IPS DF 6.9 (cell line): ENCODE measurements at places on chromosomes 1 and 21.

- no peak for DNase-seq
Observed at GRCh38 chr1:47655521-47656300, 217.9 kb downstream of the FOXD2 start.

GRCh38 chr1:45545553-45546310 lies 4.9 kb upstream of the AKR1A1 start:
- DNase-seq = no peak

- no peak for DNase-seq
Observed at GRCh38 chr1:15362737-15363128, 47.0 kb upstream of the EFHD2 start.

- no peak for DNase-seq
Observed at GRCh38 chr1:9394010-9394409, 101.3 kb downstream of the SPSB1 start.

DNA sequence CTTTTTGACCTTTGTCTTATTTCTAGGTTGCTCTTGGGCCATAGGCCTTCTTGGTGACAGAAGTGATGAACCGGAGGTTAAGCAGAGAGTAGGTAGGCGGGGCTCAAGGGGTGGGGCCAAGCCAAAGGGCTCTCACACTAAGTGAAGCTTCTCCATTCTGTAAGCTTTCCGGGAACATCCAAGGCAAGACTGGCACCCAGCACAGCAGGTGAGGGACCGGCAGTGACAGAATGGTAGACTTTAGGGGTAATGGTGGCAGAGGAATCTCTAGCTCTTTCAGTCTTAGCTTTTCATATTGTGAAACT lies at the start of gene TNFAIP8L2:
Gene TNFAIP8L2, plus strand, starts transcription at position 135 of the 305 bp plus-strand sequence. CDS start 2,049 bp downstream, outside the sequence.
- DNase-seq = no peak

GRCh38 chr1:76247261-76247852 lies 172.8 kb downstream of the ST6GALNAC3 start:
- no peak for DNase-seq

- no peak for DNase-seq
Observed at GRCh38 chr1:56017336-56017735, 562.0 kb downstream of the PLPP3 start.

DNA sequence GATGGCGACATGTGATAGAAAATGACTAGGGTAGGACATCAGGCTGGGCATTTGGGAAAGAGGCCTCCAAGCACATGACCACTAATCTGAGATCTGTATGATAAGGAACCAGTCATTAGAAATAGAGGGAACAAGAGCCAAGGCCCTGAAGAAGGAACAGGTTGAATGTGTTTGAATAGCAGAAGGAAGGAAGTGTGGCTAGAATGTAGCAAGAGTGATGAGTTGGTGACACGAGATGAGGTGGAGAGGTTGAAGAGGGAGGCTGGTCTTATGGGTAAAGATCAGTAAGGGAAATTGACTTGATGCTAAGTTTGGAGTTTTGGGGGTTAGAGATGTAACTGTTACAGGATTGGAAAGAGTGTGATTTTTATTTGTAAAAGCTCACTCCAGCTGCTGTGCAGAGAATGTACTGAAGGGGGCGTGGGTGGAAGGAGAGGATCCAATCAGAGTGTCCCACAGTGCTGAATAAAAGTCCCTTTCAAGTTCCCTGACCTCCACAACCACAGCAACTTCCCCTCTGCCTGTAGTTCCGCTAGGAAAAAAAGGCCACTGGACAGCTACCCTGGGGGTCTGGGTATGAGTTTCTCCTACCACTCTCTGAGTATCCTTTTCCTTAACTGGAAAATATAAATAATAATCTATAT lies 295.0 kb downstream of the OMA1 start:
- no peak for DNase-seq
